NCI-H1694 (cell line): ENCODE measurements at places on chromosomes 16 and 17.

- DNase-seq, result no peak
Measured at GRCh38 chr17:83194761-83195329, 115.4 kb downstream of the METRNL start.

DNA sequence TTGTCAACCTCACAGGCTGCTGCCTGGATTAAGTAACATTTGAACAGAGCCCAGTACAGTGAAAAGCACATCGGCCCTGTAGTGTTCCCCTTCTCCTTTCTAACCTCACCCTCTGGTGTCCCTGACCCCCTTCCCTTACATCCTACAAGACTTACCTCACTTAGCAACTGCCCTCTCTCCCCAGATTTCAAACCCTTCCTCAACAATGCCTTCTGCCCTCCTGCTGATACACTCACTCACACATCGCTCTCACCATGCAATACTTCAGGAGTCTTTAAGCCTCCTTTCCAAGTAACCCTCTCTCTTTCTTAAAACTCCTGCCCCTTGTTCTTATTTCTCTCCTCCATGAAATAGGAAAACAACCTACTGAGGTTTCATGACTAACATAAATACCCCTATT is 17.8 kb downstream of the ZZEF1 start:
- DNase-seq, result no peak

DNA sequence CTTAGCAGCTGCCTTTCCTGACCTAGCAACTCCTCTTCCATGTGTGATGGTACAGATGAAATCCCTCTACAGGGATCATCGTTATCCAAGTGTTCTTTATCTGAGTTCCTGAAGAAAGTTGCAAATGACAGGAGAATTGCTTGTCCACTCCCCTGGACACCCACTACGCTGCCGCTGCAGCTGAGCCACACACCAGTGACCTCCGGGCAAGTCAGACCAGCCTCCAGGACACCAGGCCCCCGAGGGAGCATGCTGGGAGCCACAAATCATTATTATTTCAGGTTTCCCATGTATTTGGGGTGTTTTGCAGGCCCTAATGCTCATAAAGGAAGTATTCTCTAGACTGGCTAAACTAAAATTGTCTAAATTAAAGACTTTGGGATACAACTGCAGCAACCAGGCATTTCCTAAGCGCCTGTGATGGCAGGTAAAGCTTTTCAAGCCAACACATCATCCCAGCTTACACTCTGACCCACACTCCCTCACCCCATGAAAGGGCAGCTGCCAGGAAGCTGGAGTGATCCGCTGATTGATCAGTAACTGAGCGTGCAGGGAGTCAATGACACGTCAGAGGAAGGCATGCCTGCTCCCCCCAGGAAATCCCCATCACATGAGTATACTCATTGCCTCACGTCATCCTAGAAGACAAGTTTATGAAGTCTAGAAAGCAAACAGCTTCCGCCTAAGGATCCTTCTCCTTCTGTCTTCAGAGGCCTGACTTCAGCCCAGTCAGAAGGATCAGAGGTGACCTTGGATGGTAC is 14.4 kb downstream of the FA2H start:
- DNase-seq, result no peak

GRCh38 chr16:49592546-49593423 is 219.2 kb downstream of the C16orf78 start:
- peak; percentile 56 for DNase-seq

DNA sequence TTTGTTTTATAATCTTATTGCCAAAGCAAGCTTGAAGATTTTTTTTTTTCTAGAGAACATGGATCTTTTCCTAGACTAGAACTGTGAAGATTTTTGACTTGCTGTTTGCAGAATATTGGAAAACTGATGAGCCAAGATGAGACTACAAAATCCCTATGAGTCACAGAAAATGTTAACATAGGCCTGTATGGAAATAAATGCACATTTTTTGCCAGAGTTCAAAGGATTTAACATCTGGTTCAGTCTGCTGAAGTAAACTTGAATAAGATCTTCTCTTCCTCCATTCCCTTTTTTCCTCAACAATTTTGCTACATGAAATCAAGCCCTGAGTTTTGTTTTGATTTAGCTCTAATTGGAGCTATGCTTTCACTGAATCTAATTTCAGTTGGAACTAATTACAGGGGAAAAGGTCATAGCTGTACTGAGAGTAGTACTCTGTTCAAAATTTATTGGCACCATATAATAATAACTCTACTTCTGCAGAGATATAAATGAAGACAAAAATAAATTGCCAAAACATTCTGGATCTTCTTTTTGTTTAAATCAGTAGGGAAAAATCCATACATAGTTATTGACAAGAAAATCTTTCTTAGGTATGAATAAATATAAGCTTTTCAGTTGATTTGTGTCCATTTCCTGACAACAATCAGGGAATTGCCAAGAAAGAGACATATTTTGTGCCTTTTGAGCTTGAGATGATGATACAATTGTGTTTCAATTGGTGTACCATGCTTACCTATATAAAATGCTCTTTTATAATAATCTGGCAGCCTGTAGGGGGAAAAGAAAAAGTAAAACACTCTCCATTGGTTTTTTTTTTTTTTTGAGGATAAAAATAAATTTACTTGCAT is 387.5 kb upstream of the GOT2 start:
- DNase-seq, result no peak

GRCh38 chr16:60142619-60143347 is 1408.7 kb upstream of the GOT2 start:
- no peak for DNase-seq

GRCh38 chr17:8359769-8360168 is 16.7 kb downstream of the KRABD2 start:
- DNase-seq, result peak; percentile 94

DNA sequence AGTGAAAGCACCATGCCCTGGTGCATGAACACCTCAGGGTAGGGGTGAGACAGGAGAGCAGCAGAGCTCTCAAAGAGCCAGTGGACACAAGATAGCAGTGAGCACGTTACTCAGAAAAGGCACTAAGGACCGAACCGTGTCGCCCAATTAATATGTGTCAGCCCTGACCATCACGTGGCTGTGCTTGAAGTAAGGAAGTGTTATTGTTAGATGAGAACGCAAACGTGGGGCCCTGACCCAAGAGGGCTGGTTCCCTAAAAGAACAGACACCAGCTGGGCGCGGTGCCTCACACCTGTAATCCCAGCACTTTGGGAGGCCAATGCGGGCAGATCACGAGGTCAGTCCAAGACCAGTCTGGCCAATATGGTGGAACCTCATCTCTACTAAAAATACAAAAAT is 16.3 kb downstream of the AXIN1 start:
- DNase-seq, result no peak

- no peak for DNase-seq
Measured at GRCh38 chr16:62853887-62854286, 817.6 kb upstream of the CDH8 start.

DNA sequence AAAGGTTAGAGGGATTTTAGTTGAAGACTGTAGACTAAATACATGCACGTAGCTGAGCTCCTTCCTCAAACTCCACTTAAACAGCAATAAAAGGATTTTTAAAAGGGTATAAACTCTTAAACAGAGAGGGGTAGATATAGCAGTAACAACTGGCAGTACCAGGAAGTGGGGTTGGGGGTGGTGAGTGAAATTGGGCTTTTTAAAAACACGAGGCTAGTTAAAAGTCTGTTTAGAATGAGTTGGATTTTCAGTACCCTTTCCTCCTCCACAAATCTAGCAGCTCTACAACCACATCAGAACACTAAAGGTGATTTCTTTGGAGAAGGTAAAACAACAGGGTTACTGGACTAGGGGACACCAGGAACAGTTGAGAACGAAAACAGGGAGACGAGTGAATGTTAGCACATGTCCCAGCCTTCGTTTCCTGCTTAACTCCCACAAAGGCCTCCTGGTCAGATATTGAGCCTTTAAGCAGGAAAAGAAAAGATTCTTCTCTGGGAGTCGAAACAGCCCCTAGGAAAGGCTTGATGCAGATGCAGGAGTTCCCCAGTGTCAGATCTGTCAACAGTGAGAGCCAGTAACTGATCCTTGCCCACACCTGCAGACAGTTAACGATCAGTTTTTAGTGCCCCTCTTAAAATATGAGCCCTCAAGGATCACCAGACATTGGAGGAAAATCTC is 13.8 kb downstream of the NETO2 start:
- DNase-seq, result no peak

- no peak for DNase-seq
Measured at GRCh38 chr16:63187638-63188037, 1151.4 kb upstream of the CDH8 start.

GRCh38 chr16:78227855-78228254 is 128.4 kb downstream of the WWOX start:
- no peak for DNase-seq

GRCh38 chr17:40850293-40850972 is 16.6 kb downstream of the KRT12 start:
- DNase-seq, result no peak

DNA sequence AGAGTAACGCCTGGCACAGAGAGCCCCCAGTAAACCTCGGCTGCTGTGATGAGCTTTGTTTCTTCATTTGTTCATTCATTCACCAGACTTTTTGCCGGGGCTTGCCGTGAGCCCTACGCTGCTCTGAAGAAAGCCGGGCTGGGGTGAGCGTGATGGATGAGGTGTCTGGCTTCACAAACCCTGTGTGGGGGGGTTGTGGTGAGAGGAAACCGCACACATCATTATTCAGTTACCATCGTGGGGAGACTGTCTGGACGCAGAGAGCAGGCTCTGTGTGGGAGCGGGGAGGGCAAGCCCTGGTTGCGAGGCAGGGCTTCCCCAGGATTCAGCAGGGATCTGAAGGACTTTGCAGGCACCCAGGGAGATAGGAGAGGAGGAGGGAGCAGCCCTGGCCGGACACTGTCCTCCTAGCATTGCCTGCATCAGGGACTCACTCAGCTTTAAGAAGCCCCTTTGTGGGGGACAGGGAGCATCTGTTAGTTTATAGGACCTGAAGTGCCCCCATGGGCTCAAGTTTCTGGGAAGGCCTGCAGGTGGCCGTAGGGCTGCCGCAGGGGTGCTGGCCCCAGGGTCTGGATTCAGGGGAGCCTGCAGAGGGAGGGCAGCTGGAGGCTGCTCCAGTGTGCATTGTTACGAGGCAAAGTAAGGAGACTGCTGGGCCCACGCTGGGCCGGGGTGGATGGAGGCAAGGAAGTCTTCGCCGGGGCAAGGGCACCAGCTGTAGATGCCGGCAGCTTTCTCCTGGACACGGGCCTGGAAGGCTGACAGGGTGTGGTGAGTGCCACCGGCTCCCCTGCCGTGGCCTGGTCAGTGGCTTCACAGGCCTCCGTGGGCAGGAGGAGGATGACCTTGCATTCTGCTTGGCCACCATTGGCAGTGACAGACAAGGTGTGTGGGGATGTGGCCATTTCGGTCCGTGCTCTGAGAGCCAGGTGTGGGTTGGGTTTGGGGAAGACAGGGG is 334.5 kb downstream of the SEC14L1 start:
- DNase-seq, result no peak

DNA sequence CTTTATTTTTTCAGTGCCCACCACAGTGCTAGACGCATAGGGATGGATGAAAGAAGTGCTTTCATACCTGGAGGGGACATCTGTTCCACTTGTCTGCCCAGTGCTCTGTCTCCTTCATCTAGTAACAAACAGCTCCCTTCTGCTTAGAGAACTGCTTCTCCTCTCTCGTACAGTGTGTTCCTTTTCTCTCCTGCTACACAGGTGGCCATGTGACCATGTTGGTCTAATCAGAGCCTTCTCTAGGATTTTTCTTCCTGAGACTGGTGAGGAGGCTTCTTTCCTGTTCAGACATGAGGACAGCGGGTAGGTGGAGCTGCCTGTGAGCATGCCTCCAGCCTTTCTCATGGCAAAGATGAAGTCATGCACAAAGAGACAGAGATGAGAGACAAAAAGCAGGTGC is 182.7 kb downstream of the TMEM132E start:
- DNase-seq, result peak; percentile 28

DNA sequence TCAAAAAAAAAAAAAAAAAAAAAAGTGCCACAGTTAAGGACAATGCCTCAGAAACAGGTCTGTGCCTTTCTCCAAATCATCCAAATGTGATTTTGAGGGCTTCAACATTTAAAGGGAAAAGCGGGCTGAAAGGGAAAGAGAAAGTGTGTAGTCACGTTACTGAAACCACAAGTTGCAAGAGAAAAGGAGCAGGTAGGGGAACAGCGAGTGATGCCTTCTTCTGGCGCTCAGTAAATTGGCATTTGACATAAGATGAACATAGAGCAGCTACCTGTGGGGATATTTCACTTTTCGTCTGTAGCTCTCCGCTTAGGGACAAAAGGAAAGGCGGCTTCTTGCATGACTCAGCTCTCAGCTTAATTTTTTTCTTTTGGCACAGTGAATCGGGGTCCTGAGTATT is 11.1 kb downstream of the CMTM2 start:
- no peak for DNase-seq

- no peak for DNase-seq
Measured at GRCh38 chr16:47196457-47196856, 52.7 kb upstream of the NETO2 start.

GRCh38 chr16:29811896-29812665 is at the start of gene PRRT2:
Gene PRRT2, plus strand, starts transcription at chr16:29812193. Its CDS starts 862 bp downstream, at chr16:29813055.
- DNase-seq, result no peak

DNA sequence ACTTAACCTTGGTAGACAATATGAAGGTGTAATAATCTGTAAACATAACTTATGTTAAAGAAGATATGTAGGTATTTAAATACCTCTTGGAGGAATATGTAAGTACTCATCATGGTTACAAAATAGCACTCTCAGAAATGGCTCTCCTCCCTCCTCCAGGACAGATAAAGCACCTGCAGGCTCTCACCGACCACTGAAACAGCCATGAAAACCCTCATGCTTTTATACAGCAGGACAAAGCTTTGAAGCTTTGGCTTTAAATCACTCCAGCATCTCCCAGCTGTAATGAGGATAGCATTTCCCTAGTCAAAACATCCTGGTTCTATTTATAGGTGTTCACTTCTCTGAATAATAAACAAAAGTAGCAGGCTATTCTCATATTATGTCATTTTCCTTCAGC is 69.1 kb upstream of the PMFBP1 start:
- no peak for DNase-seq
